ENCODE measurements at places on chromosomes 2 and 18.
A peak's percentile ranks its signal among the peaks of the same experiment; 100 is the strongest.

GRCh38 chr2:224841910-224842309 lies 125.7 kb upstream of the CCDC195 start:
- no peak for DNase-seq

GRCh38 chr2:12684471-12684936 lies 32.2 kb upstream of the TRIB2 start:
- no peak for DNase-seq

DNA sequence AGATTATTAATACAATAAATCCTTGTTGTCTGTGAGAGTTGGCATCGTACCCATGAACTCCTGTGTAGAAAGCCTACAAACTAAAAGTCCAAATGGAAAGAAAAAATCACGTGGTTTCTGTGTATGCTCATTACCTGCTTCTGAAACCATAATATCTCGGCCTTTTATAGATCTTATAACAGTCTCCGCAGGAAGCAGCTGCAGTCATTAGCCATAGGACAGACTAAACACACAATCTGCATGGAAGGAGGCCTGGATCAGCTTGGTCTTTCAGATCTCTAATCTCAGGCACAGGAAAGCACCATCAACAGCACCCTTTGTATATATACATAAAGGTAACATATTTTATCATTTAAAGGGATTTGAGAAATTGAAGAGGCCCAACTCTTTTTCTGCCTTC lies 508.9 kb upstream of the TCF4 start:
- DNase-seq: no peak

DNA sequence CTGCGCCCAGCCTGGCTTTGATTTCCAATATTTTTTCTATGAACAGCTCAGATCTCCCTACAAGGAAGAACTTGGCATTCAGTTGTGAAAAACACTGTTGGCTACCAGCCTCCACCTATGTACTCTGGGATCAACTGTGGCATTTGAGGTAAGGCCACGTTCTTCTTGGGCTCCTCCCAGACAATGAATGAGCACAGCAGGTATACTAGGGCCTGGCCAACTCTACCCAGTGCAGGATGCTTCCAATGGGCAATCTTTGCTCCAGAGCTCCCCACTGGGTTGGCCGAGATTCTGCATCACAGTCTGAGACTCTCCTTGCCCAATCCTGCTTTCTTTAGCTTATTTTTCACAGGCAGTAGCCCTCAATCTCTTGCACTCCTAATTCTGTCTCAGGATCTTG lies 75.9 kb downstream of the TMEM131 start:
- no peak for DNase-seq

DNA sequence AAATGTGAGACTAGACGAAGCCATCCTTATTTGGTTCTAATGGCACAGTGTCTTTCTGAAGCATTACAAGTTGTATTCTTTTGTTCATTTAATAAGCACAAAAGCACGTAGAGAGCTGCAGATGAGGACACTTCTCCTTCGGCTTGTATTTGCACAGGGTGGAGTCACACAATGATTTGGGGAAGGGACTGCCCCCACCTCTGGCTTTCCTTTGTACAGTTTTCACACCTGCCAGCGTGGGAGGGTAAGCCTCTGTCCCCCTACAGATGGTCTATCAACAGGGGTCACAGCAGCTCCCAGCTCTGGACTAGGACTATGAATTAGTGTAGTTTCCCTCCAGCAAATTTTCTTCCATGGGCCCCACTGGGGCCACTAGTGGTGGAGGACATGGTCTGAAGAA lies 108.2 kb upstream of the KLHL14 start:
- DNase-seq: no peak

DNA sequence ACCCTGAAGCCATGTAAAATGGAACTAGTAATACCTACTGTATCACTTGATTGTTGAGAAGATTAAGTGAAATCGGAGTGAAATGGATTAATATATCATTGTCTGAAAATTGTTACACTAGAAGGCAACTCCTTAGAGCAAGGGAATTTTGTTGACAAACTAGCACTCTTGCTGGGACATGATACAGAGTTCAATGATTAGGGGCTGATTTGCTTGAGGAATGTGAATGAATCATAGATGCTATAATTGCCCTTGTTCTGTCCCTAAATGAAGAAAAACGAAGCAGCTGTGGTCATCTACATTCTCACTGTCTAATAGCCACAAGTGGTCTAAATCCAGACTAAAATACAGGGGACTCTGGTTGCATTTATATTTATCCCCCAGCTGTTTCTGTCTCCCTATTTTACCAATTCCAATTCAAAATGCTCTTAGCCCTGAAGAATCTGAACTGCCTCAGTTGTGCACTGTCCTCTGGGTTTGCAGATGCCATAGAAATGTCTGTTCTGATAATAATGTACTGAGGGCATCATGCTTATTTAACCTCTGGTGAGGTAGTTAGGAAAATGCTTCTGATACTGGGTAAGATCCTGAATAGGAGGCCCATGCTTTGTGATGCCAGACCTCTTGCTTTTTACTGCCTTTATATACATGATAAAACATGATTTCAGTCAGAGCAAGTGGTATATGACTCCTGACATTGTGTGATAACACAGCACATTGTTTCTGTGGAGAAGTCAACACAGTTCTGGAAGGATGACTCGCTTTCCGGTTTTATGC lies 382.1 kb downstream of the NRXN1 start:
- no peak for DNase-seq

GRCh38 chr2:1283020-1283801 lies 130.1 kb upstream of the TPO start:
- no peak for DNase-seq

DNA sequence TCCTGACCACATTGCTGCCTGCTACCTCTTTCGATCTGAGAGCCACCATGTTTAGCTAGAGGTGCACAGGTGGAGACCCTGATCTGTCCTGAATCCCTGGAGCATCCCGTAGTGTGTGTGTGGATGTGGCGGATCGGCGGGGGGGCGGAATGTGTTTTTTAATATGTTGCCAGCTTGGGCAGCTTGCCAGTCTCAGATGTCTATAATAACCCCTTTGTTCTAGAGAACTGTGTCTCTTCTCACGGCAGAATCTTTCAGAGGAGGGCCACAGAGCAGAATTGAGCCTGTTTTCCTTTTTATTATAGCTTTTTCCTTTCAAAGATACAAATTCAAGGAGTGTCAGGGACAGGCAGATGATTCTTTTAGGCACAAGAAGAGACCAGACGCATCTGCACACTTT lies 934.1 kb upstream of the KLHL29 start:
- no peak for DNase-seq

GRCh38 chr18:47901624-47902362 lies 28.7 kb downstream of the SMAD2 start:
- DNase-seq: no peak

DNA sequence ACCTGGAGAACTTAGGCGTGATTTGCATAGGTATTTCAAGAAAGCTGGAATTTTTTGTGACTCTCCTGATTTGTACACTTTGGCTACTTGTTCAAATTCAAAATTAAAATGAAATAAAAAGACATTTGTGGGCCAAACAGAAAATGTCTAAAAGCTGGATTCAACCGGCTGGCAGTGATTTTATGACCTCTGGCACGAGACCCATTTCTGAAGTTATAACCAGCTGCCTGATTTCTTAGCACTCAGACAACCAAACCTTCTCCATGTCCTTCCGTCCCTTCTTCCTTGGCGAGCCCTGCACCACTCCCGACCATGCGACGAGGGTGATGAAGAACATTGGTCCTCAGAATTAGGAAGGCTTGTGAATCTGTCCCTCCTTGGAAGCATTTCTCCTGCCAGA lies 19.7 kb downstream of the PKDCC start:
- DNase-seq: no peak

GRCh38 chr2:159998961-159999360 lies 63.5 kb downstream of the PLA2R1 start:
- no peak for DNase-seq

DNA sequence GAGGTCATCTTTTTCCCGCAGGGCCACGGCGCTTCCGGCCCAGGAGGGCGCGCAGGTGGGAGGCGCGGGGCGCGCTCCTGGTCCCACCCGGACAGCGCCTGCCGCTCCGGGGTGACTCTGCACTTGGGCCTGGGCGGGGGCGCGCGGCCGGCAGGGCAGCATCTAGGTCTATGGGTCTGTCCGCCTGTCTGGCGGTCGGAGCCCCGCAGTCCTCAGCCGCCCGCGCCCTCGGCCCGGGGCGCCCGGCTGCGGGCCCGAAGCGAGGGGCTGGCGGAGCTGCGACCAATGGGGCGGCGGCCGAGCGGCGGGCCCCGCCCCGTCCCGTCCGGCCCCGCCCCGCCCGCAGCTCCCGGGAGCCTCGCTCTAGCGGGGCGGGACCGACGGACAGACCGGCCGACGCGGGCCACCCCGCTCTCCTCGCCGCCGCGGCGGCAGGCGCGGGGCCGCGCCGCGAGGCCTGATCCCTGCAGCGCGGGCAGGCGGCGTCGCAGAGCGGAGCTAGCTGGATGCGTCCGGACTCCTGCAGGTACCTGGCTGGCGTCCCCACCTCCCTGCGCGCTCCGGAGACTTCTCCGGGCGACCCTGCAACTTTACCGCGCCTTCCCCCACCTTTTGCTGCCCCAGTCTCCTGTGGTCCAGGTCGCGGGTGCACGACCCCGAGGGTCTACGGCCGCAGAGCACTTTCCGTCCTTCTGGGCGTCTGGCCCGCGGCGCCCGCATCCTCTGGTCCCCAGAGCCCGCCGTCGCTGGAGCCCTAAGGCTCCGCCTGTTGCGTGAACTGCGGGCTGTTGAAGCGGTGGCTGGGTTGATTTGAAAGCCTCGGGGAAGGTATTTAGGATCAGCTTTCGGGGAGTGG lies at the start of gene KCNS3:
TSS of gene KCNS3 (plus strand) at position 387 of the 856 bp plus-strand sequence. CDS start 52,342 bp downstream, outside the sequence.
- peak; percentile 24 for DNase-seq

DNA sequence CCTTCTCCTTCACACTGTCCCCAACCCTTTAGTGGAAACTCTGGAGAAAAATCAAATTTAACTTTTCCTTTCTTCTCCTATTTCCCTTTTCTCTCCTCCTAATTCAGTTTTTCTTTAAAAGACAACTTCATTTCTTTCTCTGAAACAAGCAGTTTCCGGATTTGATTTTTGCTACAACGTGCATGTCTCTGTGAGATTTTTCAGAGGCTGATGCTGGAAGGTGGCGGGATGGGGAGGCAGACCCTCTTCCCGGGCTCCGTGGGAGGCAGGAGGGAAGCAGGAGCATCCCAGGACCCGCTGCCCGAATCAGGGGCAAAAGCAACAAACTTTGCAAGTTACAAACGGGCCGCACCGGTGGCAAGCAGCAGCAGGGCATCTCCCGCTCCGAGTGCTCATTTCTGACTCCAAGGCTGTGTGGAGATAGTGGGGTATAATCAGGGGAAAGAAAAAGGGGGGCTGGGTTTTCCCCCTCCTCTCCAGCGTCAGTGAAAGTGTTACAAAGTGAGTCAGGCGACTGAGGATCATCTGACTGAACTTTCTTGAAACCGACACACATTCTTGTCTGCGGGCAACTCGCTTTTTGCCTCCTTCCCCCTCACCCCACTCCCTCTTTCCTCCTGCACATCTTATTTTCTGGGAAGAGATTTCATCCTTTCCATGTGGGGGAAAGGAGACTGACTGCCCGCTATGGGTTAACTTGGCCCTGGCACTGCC lies 6.4 kb downstream of the ZEB2 start:
- no peak for DNase-seq

DNA sequence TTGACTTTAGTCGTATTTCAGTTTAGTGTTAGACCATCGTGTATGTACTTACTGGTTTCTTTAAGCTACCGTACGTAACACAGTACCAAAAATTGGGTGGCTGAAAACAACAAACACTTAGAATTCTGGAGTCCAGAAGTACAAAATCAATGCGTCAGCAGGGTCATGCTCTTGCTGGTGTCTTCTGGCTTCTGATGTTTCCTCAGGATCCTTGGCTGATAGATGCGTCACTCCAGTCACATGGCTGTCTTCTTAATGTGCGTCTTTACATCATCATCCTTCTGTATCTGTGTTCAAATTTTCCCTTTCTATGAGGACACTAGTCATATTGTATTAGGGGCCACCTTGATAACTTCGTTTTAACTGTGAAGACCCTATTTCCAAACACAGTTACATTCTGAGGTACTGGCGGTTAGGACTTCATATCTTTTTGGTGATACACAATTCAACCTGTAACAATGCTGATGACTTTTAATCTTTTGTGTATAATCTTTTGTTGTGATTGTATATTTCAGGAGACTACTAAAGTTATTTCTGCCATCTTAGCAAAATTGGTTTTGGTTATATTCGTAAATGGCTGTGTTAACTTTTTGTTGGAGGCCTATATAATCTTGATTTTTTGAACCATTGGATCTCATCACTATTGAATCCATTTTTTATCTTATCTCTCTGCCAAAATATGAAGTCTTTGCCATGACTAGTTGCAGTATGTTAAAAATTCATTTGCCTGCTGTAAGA lies 25.4 kb downstream of the ACTR3 start:
- no peak for DNase-seq

DNA sequence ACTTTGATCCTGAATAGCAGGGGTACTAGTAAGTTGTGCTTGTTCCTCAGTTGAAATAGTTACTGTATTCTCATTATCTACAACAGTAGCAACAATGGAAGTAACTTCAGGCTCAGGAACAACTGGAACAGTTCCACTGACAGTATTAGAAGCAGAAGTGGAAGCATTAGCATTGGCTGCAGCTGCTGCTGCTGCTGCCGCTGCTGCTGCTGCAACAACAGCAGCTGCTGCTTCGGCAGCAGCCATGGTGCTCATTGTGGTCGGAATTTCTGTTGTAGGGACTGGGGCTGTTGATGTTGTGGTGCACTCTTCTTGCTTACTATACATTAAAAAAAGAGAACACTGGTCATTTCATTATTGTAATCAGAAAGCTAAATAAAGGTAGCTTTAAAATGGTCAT lies 40.8 kb downstream of the PRPF40A start:
- DNase-seq: no peak

GRCh38 chr2:67479261-67479660 lies 82.1 kb downstream of the ETAA1 start:
- DNase-seq: no peak

DNA sequence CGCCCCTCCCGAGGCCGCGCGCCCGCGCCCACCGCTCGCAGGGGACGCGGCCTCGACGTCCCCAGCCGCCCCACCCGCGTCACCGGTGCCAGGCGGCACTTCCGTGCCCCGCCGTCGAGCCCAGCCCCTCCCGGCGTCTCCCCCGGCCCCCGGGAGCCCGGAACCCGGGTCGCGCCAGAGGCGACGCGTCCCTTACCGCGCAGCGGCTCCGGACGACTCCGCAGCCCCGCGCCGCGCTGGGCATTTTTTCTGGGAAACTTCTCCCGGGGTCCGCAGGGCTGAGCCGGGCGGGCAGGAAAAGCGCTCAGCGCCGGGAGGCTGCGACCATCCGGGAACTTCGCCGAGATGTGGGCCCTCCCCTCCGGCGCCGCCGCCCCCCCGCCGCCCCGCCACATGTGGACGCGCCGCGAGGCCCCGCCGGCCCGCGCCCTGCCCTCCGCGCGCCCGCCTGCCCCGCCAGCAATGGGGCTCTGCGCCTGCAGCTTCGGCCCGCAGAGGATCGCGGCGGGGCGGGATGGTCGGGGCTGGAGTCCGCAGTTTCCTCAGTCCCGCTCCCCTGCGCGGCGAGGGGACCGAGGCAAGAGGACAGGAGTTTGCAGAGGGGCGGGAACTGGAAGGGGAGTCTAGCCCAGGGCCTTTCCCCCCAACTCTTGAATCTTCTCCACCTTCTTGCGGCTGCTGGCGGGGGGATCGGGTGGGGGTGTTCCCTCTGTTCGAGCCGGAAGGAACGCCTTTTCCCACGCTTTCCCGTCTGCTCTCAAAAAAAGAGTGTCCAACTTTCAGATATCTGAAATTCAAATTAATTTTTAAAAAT lies 81.5 kb downstream of the CHRNA1 start:
- DNase-seq: peak; percentile 64

- no peak for DNase-seq
Observed at GRCh38 chr2:52749764-52750163, 1017.8 kb upstream of the CHAC2 start.

- no peak for DNase-seq
Observed at GRCh38 chr2:54655046-54655809, 68.2 kb upstream of the EML6 start.
